ENCODE measurements at places on chromosomes 7 and 10.

- DNase-seq: no peak
Measured at GRCh38 chr7:92785923-92786322, 50.5 kb downstream of the CDK6 start.

DNA sequence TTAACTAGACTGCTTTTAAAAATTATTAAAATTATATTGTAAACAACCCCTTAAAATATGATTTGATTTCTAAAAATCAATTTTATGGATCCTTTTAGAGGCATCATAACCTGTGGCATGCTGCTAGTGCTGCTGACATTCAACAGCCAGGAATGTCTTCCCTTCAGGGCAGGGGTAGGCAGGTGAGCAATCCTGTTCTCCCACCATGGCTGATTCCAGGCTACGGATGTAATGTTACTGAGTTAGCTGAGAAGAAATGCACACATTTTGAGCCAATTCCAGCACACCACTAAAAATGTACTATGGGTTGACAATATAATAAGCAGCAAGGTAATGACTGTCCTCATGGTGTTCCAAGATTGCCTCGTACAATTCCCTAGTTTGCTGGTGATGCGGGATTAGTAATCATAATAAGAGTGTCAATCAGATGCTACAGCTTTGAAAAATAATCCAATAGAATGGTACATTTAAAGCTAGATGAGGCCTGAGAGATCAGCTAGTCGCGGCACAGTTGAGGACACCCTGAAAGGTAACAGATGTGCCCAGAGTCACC is 108.7 kb upstream of the PRR15 start:
- no peak for DNase-seq

- no peak for DNase-seq
Measured at GRCh38 chr7:159042103-159042502, 102.6 kb downstream of the VIPR2 start.

GRCh38 chr10:103504181-103504783 is 10.8 kb downstream of the NEURL1 start:
- peak; percentile 10 for DNase-seq

DNA sequence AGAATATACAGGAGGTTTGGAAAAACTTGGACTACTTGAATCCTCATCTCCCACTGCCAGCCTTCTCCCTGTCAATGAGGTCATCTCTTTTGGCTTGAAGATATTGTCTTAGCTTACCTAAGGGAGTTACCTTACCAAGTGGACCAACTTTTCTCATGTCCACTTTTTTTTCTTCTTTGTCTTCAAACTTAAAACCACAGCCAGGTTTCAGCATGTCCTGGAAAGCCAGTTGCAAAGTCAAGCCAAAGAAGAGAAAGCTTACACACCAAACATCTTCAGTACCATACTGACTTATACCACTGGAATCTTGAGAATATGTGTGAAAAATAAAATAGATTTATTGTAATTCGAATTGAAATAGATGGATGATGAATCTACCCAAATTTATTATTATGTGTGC is 520.5 kb downstream of the HTR7 start:
- no peak for DNase-seq

DNA sequence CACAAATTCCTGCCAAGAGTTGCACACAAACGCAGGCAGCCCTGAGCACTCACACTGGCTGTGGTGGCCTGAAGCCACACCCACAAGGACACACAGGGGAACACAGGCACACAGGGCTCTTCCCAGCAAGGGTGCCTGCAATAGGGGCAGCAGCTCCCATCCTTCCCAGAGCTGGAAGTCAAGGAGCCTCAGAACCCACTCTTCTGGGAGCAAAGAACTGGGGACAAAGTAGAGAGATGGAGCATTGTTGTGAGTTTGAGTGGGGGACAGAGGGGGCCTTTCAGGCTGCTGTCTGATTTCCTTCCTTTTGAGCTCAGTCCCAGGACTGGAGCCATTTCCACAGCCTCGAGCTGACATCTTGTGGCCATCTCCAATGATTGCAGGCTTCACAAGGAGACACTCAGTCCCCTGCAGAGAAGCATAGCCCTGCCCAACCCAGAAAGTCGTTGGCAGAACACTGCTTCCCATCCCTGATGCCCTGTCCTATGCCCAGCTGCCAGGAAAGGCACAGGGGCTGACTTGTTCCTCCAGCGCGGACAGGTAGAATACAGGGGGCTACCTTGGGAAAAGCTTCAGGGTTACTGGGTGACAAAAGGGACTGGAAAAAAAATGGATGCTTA is 34.4 kb upstream of the SLF2 start:
- peak; percentile 20 for DNase-seq

GRCh38 chr10:1022413-1022812 is 3.2 kb downstream of the IDI2 start:
- no peak for DNase-seq

DNA sequence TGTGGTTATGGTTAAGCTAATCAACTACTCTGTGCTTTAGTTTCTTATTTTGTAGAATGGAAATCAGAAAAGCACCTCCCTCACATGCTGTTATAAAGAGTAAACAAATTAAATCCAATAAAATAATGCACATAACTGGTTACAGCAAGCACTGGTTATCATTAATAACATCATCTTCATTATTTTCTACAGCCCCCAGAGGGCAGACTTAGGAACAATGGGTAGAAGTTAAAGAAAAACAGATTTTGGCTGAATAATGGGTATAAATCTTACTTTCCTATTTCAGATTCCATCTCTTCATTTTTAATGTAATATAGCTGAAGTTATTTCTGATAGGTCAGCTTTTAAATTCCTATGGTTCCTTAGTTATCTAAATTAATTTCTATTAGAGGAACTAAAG is 126.5 kb downstream of the DOCK4 start:
- no peak for DNase-seq

DNA sequence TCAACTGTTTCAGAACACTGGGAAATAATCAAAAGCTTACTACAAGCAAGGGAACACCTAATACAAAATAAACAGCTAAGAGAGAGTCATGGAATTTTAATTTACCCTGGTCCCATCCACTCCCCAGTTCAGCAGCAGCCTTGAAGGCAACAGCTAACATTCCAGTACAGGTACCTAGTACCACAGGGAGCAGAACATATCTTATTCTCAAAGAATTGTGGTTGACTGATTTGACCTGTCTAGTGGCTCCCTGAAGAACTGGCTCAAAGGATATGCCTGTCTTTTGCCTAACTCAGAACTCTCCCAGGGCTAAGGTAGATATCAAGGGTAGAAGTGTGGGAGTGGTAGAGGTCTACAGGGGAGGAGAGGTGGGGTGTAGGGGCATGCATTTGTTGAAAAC is 32.3 kb downstream of the SMURF1 start:
- DNase-seq: no peak

- DNase-seq: no peak
Measured at GRCh38 chr10:54081950-54082349, 719.1 kb downstream of the PCDH15 start.

DNA sequence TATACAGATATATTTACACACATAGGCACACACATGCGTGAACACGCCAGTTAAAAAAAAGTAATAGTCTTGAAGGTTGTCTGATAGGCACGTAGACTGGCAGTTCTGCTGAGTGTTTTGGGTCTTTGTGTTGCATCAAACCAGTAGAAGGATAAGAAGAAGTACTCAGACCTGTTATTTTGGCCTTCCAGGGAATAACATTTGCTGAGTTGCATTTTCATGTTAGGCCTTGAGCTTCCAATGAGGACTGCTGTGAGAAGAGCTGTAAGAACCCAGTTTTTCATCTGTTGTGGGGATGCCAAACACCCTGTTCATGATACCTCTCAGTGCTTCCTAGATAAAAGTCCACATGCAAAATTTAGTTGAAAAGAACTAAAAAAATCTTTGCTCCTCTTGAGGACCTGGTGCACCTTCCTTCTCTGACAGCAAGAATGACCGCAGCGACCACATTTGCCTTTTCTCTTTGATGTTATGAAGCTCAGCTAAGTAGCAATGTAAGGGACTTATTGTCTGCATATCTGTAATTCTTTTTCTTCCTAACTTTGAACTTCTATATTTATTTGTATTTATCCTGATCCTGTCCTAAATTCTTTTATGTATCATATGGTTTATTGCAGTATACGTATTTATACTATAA is 27.2 kb downstream of the HIPK2 start:
- DNase-seq: peak; percentile 17

DNA sequence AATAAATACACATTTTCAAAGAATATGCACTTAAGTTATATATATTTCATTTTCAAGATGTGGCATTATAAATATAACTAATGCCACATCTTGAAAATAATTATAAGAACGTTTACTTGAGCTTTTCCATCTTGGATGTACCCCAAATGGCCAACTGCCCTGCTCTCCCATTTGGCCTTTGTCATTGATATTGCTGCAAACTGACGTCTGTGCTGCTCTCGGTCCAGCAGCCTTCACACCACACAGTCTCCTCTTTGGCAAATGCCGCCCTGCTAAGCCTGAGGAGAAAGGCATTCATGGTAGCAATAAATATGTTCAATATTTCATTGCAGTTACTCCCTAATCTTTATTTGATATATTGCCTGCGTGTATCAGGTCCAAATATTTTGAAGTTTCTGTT is 384.6 kb upstream of the ADARB2 start:
- DNase-seq: no peak

DNA sequence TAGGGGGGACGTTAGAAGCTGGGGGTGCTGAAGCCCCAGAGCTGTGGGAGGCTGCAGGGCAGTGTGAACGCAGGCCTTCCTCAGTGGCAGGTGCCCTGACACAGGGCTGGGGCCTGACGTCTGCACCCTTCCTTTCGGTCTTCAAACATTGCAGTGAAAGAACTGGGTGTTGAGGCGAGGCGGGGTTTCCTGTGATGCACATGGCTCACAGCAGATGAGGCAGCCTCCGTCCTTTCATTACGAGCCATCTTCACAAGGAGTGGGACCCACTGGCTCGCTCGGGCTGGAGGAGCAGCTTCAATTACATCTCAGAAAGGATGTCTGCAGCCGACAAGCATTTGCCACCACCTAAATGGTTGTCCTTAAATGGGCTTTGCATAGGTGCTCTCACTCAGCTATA is 180.3 kb upstream of the SHH start:
- DNase-seq: no peak

GRCh38 chr10:77940225-77940624 is 13.7 kb upstream of the DLG5 start:
- DNase-seq: no peak

DNA sequence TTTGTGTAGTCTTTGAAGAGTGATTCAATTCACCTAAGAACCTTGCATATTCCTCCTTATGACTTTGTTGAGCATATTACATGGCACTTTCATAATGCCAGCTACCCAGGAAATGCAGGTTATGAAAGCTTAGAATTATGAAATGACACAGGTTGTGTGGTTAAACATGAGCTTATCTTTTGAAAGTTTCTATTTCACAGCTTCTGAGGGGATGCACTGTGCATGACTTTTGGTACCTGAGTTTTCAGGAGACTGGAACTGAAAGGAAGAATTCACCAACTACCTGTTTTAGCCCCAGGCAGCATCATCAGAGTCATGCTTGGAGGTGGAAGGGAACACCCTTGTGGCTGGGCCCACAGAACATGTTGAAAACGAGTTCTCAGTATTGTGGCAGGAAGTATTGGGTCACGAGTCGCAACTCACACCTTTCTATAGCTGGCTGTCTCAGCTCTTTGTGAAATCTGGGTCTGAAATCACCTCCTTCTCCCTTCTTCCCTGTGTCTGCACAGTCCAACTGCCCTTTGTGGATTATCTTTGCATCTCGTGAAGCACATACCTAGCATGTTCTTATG is 228.2 kb downstream of the PTEN start:
- DNase-seq: peak; percentile 81

- DNase-seq: no peak
Measured at GRCh38 chr7:115548756-115549155, 481.8 kb downstream of the TFEC start.

DNA sequence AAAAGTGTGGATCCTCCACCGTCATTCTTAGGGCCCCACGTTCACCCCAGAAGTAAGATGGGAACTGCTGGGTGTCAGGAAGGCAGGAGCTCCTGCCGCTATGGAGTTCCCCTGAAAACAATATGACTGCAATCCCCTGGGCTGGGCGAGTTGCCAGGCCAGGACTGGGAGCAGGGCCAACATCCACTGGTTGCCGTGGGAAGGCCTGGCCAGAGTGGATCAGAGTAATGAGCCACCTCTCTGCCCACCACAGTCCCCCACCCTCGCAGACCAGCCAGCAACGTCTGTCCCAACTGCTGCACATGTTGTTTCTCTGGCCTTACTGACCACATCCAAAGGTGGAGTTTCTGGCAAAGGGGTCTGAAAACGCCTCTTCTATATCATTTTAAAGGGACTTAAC is 86.6 kb downstream of the STRA8 start:
- no peak for DNase-seq

GRCh38 chr7:79823246-79823951 is 311.2 kb upstream of the GNAI1 start:
- no peak for DNase-seq

DNA sequence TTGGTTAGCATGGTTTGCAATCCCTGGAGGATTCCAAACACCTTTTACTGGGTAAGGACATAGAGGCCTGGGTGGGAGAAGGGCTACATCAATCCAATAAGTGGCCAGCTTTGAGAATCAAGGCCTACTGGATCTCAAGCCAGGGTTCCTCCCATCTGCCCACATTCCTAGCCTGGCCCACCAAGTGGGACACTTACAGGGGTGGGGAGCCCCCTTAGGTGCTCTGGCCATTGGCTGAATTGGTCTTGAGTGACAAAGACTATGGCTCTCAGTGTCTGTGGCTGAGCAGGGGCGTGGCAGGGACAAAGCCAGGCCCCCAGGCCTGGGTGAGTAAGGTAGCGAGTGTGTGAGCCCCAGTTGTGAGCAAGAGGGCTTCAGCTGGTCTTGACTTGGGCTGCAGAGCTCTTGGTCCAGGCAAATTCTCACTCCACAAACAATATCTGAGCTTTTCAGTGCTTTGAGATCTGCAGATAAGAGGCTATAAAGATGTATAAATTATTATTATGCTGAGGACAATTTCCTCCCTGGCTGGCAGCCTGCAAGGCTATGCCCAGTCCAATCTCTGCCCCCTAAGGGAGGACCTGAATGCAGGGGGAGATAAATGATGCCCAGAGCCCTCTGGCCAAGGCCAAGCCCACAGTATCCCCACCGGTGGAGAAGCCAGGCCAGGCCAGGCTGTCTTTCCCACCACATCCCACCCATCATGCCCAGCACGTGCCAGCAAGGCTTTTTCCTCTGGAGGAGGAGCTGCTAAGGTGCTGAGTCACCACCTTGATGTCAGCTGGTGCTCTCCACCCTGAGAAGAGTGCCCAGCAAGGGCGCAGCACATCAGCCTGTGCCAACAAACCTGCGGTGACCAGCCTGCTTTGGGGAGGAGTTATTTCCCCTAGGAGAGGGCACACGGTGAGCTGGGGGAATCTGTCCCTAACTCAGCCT is 80.7 kb upstream of the DUSP5 start:
- DNase-seq: no peak

DNA sequence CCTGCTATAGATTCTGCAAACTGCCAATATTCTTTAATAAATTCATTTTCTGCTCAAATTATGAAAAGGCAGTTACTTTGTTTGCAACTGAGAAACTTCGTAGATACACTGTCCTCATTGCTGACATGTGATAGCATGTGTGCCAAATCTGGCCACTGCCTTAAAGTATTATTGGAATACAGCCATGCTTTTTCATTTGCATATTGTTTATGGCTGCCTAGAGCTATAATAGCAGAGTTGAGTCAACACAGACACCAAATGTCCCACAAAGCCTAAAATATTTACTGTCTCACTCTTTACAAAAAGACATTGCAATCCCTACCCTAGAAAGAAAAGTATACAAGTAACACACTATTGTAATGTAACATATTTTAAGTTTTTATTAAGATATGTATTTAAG is 647.4 kb downstream of the XPNPEP1 start:
- no peak for DNase-seq

- no peak for DNase-seq
Measured at GRCh38 chr7:85052056-85052737, 134.7 kb downstream of the SEMA3D start.
